ENCODE measurements at places on chromosomes 13 and 19.

- no peak for DNase-seq
These were observed 505.5 kb downstream of the DIAPH3 start for GRCh38 chr13:59658027-59658737.

GRCh38 chr13:41428155-41428554 is 29.2 kb upstream of the RGCC start:
- peak; percentile 63 for DNase-seq

- DNase-seq, result no peak
These were observed 18.3 kb upstream of the ZNRF4 start for GRCh38 chr19:5436948-5437306.

GRCh38 chr19:8445488-8446001 is 770 bp downstream of the HNRNPM start:
- DNase-seq, result peak; percentile 65

GRCh38 chr19:39297931-39298634 is 1.9 kb downstream of the IFNL1 start:
- peak; percentile 60 for DNase-seq

GRCh38 chr19:47716270-47716937 is 3.2 kb downstream of the EHD2 start:
- DNase-seq, result no peak

- no peak for DNase-seq
These were observed 285.8 kb downstream of the COG6 start for GRCh38 chr13:39941236-39941635.

- DNase-seq, result no peak
These were observed 7.0 kb downstream of the SLC1A6 start for GRCh38 chr19:14972676-14973075.

- peak; percentile 51 for DNase-seq
These were observed 65.6 kb downstream of the IER2 start for GRCh38 chr19:13215572-13216380.

- DNase-seq, result no peak
These were observed 850 bp upstream of the KLK11 start for GRCh38 chr19:51027126-51027806.

GRCh38 chr13:52061587-52061986 is 37.1 kb downstream of the UTP14C start:
- no peak for DNase-seq

- DNase-seq, result no peak
These were observed 208.5 kb downstream of the PCCA start for GRCh38 chr13:100297413-100297812.

DNA sequence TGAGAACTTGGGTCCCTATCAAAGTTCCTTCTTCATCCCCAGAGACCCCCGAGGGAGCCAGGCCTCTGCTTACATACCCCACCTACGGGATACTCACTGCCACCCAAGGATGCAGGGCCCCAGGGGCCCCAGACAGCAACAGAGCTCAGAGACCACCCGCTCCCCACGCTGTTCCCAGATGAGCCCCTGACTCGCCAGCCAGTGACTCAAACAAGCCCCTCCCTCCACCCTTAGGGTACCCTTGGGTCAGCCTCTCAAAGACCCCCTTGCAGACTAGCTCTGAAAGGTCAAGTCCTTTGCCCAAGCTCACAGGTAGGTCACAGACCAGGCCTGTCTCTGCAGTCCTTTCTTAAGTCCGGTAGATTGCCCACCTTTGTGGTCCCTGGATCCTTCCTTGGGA is 45.7 kb downstream of the CD320 start:
- DNase-seq, result no peak

DNA sequence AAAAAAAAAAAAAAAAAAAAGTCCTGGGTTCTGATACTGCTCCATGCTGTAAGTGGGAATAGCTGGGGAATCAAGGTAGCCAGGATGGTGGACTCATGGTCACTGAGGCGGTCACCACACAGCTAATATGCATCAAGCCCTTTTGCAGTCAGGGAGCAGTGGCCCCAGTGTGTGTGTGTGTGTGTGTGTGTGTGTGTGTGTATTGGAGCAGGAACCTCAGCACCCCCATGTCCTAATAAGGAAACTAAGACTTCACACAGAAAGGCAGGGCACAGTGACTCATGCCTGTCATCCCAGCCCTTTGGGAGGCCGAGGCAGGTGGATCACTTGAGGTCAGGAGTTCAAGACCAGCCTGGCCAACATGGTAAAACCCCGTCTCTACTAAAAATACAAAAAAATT is 12.0 kb downstream of the B3GNT3 start:
- no peak for DNase-seq

DNA sequence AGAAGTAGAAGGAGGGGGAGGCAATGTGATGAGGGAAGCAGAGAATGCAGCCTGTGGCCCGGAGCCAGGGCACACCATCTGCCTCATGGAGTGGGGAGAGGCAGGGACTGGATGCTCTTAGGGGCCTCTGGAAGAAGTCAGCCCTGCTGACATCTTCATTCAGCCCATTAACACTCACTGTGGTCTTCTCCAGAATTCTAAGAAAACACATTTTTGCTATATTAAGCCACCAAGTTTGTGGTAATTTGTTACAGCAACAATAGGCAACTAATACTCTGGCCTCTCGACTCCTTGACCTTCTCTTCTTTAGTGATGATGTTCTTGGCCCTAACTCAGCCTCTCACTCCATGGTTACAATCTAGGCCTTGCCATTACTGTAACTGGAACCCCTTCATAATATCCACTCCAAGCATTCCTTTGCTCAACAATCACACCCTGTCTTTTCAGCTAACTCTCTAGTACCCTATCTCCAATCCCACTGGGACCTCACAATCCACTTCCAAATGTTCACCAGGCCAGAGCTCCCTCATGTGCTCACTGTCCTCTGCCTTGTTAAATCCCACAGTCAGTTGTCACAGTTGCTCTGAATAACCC is 98.5 kb downstream of the MIPEP start:
- DNase-seq, result no peak

GRCh38 chr19:8305798-8306197 is 2.4 kb downstream of the CD320 start:
- DNase-seq, result no peak

GRCh38 chr19:30078381-30078910 is 136.4 kb downstream of the URI1 start:
- peak; percentile 11 for DNase-seq

- DNase-seq, result no peak
These were observed 1.9 kb downstream of the NAPA start for GRCh38 chr19:47512948-47513319.

DNA sequence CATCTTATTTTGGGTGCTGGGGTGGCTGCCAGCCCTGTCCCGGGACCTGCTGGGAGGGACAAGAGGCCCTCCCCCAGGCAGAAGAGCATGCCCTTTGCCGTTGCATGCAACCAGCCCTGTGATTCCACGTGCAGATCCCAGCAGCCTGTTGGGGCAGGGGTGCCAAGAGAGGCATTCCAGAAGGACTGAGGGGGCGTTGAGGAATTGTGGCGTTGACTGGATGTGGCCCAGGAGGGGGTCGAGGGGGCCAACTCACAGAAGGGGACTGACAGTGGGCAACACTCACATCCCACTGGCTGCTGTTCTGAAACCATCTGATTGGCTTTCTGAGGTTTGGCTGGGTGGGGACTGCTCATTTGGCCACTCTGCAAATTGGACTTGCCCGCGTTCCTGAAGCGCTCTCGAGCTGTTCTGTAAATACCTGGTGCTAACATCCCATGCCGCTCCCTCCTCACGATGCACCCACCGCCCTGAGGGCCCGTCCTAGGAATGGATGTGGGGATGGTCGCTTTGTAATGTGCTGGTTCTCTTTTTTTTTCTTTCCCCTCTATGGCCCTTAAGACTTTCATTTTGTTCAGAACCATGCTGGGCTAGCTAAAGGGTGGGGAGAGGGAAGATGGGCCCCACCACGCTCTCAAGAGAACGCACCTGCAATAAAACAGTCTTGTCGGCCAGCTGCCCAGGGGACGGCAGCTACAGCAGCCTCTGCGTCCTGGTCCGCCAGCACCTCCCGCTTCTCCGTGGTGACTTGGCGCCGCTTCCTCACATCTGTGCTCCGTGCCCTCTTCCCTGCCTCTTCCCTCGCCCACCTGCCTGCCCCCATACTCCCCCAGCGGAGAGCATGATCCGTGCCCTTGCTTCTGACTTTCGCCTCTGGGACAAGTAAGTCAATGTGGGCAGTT is 8.6 kb downstream of the CALM3 start:
- DNase-seq, result no peak

DNA sequence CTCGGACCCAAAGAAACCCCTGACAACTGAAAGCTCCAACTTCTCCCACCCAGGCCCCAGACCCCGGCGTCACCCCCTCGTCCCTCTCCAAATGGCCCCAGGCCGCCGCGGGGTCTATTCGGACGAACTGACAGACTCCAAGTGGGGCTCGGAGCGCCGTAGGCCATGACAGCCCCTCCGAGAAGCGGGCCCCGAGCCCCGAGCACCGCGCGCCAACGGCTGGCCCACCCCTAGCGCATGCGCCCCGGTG is 360 bp downstream of the DDX39A start:
- DNase-seq, result no peak

DNA sequence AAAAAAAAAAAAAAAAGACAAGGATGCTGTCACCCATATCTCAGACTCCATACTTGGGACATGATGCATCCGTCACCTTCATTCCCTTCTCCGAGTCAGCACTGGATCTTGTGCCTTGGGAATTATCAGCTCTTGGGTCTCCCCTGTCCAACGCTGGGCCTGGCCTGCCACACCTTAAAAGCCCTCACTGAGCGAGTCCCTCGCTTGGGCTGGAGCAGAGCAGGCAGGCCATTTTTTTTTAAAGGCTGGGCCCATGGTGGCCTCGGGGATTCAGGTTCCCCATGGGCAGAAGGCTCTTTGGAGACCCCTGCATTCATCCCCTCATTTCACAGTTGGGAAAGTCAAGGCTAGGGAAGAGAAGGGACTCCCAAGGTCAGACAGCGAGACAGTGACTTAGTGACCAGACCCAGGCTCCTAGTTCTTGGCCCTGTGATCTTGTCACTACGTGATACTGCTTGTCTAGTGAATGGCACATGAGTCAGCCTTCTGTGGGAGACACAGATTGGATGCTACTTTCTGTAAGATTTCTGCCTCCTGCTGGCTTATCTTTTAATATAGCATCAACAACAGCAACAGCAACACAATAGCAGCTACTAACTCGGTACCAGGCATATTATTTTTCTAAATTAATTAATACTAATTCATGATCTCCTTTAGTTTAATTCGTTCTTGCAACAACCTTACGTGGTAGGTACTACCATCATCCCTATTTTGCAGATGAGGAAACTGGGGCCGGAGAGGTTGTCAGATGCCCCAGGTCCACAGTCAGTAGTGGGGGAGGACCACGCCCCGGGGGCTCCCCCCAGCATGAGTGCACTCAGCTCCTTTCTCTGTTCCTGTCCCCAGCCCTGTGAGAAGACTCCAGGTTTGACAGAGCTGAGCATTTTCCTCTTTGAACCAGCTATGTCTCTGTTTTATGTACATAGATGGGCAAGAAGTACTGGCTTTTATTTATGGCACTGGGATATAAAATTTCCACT is 27.4 kb upstream of the ZNF536 start:
- no peak for DNase-seq

GRCh38 chr13:111977179-111977506 is 89.8 kb upstream of the SOX1 start:
- DNase-seq, result no peak

- no peak for DNase-seq
These were observed 12.0 kb upstream of the NUMBL start for GRCh38 chr19:40702337-40703012.

GRCh38 chr19:50932018-50932689 is 20.7 kb downstream of the KLK5 start:
- DNase-seq, result no peak

- DNase-seq, result no peak
These were observed 368.0 kb upstream of the SGCG start for GRCh38 chr13:22812793-22813192.

GRCh38 chr19:11138601-11139300 is 16.8 kb downstream of the SPC24 start:
- no peak for DNase-seq

DNA sequence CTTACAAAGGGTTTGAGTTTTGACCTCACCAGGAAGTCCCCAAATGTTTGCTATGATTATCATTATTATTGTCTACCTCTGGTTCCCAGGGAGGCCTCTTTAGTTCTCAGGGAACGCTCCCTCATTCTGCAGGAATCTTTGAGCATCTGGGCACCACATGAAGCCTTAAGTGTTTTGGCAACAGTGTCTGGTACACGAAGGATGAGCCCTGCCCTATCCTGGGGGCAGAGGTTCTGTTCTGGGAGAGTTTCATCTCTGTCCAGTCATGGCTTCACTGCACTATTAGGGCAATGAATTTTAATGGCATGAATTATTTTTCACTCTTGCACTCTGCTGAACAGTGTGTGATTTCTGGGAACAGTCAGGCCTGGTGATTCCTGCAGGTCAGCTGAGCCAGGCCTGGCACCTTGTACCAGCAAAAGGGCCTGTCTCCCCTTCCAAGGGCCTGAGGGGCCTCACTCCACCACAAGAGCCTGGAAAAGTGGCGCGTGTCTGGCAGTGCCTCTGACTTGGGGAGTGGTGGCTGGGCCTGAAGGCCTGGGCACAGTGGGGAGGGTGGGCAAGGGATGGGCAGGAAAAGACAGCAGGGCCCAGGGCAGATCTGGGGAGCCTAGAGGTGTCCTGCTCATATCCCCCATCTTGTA is 4.6 kb downstream of the FAM187B start:
- no peak for DNase-seq

DNA sequence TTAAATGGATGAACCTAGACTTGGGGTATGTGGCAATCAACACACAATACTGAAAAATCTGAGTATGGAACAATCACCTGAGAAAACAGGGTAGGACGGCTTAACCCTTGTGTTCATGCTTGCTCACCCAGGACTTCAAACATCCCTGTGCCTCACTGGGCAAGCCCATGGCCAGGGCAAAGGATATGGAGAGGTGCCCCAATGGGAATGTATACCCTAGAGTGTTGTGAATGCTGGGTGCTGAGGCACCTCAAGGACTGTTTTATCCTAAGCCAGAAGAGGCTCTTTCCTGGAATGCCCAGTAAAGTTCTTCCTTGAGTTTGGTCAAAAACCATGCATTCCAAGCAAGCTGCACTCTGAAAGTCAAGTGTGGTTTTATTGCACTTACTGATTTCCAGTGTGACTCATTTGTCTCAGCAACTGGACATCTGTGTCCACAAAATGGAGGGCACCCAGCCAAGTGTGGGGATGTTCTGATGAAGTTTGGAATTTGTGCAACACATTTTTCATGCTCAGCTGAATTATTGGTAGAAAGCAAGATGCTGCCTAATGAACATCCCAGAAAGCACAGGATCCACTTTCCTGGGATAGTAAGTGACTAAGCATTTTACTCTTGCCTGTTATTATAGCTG is 531.3 kb downstream of the RFC3 start:
- DNase-seq, result no peak

- DNase-seq, result no peak
These were observed 11.7 kb upstream of the ACTN4 start for GRCh38 chr19:38635483-38636399.

Data from activated T-cell treated with anti-CD3 and anti-CD28 coated beads, Interleukin-2, amount 50 U/mL, for 24 hours (primary cell).